ENCODE measurements at places on chromosomes 16 and 17.

GRCh38 chr16:68070249-68070730 is 14.9 kb upstream of the NFATC3 start:
- no peak for DNase-seq

DNA sequence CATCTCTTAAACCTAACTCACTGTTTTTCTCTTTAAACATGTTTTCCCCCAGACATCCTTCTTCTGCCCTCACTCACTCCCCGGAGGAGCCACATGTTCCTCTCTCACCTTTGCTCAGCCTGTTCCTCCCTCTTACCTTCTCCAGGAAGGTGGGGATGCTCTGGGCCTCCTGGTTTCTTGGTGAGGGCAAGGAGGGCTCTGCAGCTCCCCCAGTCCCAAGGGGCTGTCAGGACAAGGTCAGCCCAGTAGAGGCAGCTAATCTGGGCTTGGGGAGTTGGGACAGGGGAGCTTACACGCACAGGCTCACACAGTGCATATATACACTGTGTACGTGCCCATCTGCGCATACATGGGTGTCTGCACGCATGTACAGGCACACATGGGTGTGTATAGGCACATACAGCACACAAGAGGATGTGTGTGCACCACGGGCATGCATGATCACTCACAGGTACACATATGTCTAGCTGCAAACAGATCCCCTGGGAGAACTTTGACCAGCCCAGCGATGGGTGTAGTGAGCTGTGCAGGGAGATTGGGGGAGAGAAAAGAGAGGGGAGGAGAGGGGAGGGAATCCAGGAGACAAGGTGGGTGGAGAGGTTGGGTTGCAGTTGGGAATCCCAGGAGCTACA is 28.6 kb upstream of the SPNS3 start:
- no peak for DNase-seq

GRCh38 chr16:47320546-47321310 is 140.1 kb downstream of the ITFG1 start:
- no peak for DNase-seq

GRCh38 chr16:62029947-62030346 is 6.3 kb downstream of the CDH8 start:
- DNase-seq = no peak

GRCh38 chr17:43782913-43783680 is 2.9 kb downstream of the CFAP97D1 start:
- no peak for DNase-seq

GRCh38 chr17:50426472-50426782 is 409 bp downstream of the ACSF2 start:
- DNase-seq = no peak

GRCh38 chr17:67855504-67856324 is 30.4 kb downstream of the BPTF start:
- no peak for DNase-seq

- DNase-seq = no peak
These were observed 61.3 kb upstream of the C16orf82 start for GRCh38 chr16:27005386-27005785.

GRCh38 chr17:61478026-61478789 is 26.0 kb downstream of the TBX4 start:
- DNase-seq = no peak

GRCh38 chr17:72063756-72064450 is 56.9 kb upstream of the SOX9 start:
- DNase-seq = no peak

DNA sequence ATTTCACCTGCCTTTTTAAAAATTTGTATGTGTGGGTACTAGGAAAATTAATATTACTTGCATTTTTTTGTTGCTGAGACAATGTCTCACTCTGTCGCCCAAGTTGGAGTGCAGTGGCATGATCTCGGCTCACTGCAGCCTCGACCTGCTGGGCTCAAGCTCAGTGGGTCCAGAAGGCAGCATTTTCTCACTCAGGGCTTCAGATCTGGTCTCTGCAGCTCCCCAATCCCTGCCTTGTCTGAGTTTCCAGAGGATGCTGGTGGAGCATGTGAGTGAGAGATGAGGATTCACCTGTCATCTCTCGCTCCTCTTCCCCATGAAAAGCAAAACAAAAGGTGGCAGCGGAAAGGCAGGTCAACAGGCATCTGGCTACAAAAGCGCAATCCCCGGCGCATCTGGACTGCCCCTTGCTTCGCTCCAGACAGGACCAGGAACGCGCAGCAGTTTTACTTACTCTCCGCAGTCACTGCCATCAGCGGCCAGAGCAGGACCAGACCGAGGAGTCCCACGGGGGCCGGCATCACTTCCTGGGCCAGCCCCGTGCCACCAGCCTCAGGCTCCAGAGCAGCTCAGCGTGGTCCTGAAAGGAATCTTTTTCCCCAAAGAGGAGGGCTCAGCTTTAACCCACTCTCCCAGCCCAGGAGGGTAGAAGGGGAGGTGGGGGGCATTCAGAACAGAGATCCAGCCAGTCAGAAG is 59.9 kb downstream of the LITAF start:
- no peak for DNase-seq

DNA sequence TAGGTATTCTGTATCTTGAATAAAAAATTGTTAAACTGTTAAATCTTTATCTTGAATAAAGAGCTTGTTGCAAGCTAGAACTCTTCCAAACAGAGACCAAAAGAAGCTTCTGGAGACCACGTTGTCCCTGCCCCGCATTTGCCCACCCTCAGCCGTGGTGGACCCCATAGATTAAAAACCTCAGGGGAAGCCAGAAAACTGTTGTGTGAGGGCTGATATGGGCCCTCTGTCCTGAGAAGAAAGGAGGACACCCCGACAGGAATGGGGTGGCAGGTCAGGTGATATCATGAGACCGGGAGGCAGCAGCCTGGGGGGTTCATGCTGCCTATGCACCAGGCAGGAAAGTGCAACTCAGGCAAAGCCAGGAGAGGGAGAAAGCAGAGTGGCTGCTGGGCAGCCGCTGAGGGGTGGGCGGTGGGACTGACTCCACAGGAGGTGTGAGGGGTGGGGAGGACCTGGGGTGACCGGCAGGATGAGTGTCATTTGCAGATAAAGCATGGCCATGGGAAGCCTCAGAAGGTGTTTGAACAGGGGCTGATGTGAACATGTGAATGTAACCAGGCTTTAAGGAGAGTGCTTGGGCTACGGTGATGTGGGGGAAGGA is 147.8 kb downstream of the IRF8 start:
- no peak for DNase-seq

GRCh38 chr16:68539711-68540239 is 684 bp downstream of the ZFP90 start:
- DNase-seq = peak; percentile 5

DNA sequence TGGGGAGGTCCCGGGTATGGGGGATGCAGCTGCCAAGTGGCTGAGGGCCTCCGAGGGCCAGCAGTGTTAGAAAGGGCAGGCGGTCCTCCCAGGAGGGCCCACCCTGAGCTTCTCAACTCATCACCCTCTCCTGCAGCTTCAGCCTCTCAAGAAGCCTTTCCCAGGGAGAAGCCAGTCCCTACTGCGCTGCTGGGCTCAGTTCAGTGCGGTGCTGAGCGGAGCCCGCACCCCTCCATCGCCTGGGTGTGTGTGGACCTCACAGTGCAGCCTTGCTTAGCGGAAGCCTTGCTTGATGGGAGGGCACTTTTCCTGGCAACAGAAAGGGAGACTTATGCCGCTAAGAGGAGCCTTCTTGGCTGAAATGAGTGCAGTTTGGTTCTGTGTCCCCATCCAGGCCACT is 3.5 kb upstream of the APRT start:
- DNase-seq = no peak

DNA sequence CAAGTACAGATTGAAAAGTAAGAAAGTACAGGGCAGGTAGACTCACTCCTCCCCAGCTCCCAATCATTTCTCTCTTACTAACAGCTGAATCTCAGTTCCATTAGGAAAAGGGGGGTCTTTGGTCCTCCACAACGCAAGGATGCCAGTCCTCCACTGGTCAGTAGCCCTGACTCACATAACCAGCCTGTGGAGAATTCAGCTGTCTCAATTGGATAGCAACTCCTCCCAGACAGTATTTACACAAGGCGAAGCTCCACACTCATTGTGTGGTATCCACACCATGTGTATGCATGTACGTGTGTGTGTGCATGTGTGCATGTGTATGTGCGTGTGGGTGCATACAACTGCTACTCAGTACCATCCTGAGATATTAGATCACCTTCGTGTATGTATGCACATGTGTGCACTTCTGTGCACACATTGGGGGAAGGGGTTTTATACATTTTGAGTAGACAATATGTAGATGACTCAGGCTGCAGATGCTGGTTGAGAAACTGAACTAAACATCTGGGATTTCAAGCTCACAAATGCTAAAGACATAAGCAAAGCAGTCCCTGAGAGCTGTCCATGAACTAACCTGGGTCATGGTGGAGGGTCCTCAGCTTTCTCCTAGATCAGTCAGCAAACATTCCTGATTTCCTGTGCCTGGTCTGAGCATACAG is 240.1 kb downstream of the SLC39A11 start:
- no peak for DNase-seq

DNA sequence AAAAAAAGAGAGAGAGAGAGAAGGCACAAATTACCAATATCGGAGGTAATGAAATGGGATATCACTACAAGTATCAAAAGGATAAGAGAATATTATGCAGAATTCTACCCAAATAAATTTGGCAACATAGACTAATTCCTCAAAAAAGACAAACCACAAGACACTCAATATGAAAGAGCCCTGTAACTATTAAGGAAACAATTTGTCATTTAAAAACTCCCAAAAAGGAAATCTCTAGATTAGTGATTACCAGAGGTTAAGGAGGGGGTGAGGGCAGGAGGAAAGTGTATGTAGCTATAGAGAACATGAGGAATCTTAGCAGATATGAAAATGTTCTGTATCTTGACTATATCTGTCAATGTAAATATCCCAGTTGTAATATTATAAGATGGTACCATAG is 54.0 kb downstream of the CFDP1 start:
- DNase-seq = no peak

GRCh38 chr17:20173091-20173490 is 163.9 kb downstream of the SPECC1 start:
- peak; percentile 38 for DNase-seq

DNA sequence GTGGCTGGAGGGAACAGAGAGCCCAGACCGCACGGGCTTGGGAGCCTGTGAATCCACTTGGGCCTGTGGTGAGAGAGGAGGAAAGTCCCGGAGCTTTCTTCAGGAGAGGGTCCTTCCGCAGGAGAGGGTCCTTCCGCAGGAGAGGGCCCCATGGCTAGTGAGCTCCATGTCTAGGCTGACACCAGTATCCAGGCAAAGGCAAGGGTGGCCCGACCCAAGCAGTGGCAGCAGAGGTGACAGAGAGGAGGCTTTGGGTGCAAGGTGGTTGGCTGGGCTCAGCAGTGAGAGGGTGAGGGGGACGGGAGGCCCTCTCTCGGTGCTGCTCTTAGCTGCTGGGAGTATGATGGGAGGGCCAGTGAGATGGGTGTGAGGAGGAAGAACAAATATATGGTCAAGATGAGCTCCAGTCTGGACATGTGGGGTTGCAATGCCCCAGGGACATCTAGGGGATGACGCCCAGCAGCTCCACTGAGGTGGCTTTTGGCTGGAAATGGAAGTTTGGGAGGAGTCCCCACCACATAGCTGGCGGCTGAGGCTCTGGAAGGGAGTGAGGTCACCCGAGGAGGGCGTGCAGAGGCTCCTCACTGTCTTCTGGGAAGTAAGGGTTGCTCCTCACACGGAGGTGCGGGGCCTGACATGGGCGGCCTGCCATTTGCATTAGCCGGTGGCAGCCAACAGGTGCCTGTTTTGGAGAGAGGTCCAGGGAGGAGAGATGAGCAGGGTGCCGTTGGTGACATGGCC is 2.3 kb upstream of the HSD3B7 start:
- no peak for DNase-seq

DNA sequence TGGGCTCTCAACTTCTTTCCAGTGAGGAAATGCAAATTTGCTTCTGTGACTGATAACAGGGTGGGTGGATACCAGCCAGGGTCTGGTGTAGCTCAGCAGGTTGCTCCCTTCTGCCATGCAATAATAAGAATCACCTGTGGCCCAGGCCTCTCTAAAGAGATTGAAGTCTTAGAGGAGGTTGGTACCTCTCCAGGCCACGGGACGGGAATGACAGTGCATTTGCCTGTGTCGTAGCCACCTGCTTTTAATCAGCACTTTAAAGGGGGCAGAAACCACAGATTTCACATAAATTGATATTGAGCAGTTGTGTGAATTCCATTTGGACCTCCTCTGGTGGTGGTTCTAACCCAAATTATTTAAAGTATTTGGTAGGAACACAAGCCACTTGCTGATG is 246.9 kb downstream of the PRKCA start:
- peak; percentile 90 for DNase-seq

DNA sequence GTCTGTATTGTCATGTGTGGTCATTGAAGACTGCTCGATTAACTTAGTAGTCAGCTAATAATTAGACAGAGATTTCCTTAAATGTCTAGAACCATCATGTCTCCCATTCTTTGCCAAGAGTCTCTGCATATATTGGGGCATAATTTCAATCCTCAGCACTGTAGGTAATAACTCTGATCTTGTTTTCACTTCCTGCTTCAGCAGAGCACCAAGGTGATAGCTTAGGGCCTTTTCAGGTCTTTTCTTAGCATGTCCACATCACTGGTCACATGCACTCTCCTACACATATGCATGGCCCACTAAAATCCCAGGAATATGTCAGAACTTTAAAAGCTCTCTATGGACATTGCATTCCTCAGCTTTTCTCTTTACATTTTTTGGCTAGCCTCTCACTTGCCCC is 110.3 kb upstream of the NACA2 start:
- DNase-seq = no peak

All from astrocyte of the spinal cord (primary cell).